NCI-H1930 (cell line): ENCODE measurements at places on chromosomes 3 and 15.

GRCh38 chr3:52742418-52743041, 28.2 kb downstream of the NEK4 start:
- no peak for DNase-seq

GRCh38 chr3:108972482-108972881, 18.8 kb upstream of the GUCA1C start:
- DNase-seq = no peak

- no peak for DNase-seq
Observed at GRCh38 chr15:85329561-85330422, 50.6 kb upstream of the AKAP13 start.

DNA sequence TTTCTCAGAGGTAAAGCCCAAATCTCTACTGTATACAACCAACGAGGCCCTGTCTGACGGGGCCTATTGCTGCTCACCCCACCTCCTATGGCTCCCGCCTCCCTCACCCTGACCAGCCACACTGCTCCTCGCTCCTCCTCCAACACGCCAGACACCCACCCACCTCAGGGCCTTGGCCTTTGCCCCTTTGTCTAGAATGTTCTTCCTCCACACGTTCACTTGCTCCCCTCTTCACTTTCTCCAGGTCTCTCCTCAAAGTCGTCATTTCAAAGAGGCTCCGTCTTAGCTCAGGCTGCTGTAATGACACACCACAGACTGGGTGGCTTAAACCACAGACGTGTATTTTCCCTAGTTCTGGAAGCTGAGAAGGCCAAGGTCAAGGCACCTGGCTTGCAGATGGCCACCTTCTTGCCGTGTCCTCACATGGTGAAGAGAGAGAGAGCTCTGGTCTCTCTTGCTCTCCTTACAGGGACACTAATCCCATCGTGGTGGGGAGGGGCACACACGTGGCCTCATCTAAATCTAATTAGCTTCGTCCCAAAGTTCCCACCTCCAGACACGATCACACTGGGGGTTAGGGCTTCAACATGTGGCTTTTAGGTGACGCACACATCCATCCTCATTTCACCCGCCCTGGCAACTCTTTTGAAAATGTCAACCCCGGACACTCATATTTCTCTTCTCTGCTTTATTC, 98.2 kb downstream of the TLE3 start:
- DNase-seq = no peak
